Parietal lobe (tissue), 2 donors: ENCODE measurements at places on chromosomes 7 and 10. TPM values are rescaled to one million over a fixed set of nuclear protein-coding genes. Genes with fewer than 3 reads are reported as not detected.

FAM25G gene
- not detected for total RNA-seq

CYP2W1 gene
- not detected for total RNA-seq

HYAL4 gene
- total RNA-seq, result not detected

PAPOLB gene
- total RNA-seq, result 3.8 TPM

BTRC gene
- 52.9 TPM for total RNA-seq

DGKI gene
- 201 TPM for total RNA-seq
